ENCODE measurements at places on chromosomes 5 and 9.
A peak's percentile ranks its signal among the peaks of the same experiment; 100 is the strongest.

GRCh38 chr9:123821619-123822018 is 108.3 kb downstream of the DENND1A start:
- no peak for DNase-seq

- DNase-seq = no peak
These were observed 283.6 kb upstream of the PRDM9 start for GRCh38 chr5:23223846-23224245.

DNA sequence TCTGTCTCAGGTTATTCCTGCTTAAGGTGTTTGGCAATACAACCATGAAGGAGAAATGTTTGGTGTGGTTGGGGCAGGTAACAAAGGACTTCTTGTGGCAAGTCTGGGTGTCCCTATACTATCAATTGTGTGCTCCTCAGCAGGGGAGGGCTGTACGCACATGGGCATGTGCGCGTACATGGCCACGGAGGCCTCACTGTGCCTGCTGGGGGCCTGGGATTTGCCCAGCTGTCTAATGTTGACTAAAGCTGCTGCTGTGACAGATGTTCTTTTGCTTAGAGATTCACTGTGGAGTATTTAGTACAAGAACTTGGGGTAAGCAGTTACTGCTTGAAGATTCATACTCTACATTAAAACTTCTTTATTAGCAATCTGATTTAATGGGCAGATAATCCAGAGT is 97.5 kb downstream of the HSPA4 start:
- DNase-seq = no peak

GRCh38 chr9:19173598-19174125 is 46.4 kb upstream of the PLIN2 start:
- DNase-seq = no peak

DNA sequence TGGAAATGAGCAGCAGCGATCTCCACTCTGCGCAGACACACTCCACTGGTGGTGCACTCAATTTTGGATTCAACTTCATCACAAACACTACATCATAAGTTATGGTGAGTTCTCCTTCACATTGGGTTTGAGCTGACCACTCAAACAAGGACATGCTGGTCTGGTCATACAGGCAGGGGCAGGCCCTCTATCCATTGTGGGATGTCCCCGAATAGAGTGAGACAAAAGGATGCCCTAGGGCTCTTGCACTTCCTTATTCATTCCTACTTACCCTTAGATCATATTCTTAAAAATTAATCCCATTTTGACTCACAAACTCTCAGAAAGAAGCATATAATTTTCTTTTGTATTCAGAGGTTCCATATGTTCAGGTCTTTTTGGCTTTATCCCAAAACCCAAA is 16.3 kb upstream of the PJA2 start:
- DNase-seq = no peak

- DNase-seq = no peak
These were observed 63.3 kb upstream of the NFIL3 start for GRCh38 chr9:91486699-91487497.

GRCh38 chr9:93456504-93456903 is 3.1 kb upstream of the FAM120AOS start:
- no peak for DNase-seq

GRCh38 chr5:129406440-129406839 is 53.7 kb upstream of the ADAMTS19 start:
- no peak for DNase-seq

GRCh38 chr9:109403766-109404320 is 83.0 kb upstream of the EPB41L4B start:
- DNase-seq = no peak

GRCh38 chr5:61162010-61162831 is at the start of gene SMIM15:
TSS of gene SMIM15 (minus strand) at chr5:61162468. CDS start at chr5:61160171, 2,297 bp downstream.
- DNase-seq = peak; percentile 61

DNA sequence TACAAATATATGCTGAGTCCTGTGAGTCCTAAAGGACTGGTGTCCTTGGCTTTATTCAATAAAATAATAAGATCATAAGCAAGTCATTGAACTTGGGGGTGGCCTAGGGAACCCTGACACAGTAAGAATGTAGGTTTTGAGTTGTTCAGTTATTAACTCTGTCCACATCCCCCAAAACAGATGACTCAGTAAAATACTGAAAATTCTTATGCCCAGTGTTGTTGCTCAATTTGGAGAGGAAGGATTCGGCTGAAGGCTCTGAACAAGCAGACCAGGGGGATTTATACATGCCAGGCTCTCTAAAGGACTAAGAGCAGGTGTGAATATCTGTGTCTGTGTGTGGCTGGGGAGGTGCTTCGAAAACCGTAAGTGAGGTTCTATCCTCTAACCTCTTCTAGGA is 173.7 kb downstream of the RMI1 start:
- no peak for DNase-seq

DNA sequence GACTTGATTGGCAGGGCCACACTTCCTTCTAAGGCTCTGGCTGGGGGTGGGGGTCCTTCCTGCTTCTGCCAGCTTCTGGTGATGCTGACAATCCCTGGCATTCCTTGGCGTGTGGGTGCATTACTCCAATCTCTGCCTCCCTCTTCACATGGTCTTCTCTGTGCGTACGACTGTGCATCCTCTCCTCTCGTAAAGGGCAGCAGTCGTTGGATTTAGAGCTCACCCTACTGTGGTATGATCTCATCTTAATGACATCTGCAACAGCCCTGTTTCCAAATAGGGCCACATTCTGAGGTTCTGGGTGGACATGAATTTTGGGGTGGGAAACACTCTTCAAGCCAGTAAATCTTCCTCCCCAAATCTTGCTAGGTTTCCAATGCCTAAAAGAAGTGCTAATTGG is 36.8 kb downstream of the ROPN1L start:
- no peak for DNase-seq

DNA sequence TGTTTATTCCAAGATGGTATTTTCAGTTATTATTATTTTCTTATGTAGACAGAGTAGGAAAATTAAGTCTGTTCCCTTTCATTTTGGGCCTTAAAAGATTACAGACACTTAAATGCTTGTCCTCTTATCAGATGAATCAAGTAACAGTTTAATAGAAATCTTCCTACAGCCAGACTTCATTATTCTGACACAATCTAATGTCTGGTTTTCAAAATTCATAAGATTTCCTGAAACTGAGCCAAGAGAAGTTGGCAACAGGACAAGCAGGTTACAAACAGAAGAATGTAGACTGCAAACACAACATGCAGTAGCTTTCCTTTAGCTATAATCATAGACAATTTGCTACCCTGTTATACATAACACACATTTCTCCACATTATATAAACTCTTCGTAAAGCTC is 130.5 kb downstream of the FBXL17 start:
- no peak for DNase-seq

DNA sequence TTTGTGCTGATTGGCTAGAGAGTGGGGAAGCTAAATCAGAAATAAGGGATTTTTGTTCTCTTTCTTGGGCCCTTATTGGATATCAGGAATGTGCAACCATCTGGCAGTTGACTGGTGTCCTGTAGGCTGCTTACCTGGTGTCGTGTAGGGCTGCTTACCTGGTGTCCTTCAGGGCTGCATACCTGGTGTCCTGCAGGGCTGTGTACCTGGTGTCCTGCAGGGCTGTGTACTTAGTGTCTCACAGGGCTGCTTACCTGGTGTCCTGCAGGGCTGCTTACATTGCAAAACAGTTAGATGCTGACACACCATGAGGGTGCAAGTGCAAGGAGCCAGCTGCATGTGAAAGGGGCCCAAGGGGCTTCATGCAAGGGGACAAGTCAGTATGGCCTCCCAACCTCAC is 249.3 kb downstream of the ICE1 start:
- DNase-seq = no peak

- no peak for DNase-seq
These were observed 118.7 kb upstream of the SGCD start for GRCh38 chr5:156208271-156208670.

DNA sequence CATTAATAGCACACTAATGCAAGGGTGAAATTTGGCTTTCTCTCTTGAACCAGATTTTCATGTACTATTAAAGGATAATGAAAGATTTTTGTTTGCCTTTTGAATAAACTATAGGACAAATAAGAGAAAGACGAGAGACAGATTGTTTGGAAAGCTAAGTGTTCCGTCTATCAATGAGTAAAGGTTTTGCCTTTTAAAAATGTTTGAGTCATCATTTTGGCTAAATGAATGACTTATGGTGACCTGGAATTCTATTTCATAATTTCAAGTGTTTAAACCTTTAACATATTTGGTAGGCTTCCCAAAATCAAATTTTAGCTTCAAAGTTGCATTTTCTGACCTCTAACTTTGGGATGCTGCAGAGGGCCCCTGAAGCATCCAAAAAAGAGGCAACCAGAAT is 145.2 kb downstream of the SLC25A46 start:
- DNase-seq = no peak

- DNase-seq = no peak
These were observed 28.6 kb downstream of the KCNN2 start for GRCh38 chr5:114390431-114390830.

DNA sequence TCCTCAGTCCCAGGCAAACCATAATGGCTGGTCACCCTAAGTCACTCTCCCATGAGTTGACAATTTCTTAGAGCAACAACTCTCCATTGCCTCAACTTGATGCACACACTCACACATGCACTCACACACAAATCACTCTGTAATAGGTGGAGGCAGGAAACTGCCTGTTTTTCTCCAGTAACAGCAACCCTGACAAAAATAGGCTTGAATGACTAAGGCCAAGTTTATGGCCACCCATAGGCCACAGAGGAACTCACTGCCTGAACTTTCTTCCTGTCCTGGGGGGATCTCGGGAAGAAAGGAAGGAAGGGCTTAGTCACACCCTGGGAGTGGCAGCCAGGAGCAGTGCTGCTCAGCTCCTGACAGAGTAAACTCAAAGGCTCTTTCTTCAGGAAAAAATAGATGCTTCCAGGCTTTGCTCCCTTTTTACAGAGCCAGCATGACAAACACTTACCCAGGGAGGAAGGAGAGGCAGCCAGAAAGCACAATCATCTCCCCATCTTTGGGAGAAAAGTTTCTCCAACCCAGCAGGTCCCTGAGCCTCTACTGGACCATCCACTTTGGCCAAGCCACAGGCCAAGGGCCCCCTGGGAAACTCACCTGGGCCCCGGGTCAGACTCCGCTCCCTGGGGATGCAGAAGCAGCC is 368 bp downstream of the SH3TC2 start:
- DNase-seq = no peak

DNA sequence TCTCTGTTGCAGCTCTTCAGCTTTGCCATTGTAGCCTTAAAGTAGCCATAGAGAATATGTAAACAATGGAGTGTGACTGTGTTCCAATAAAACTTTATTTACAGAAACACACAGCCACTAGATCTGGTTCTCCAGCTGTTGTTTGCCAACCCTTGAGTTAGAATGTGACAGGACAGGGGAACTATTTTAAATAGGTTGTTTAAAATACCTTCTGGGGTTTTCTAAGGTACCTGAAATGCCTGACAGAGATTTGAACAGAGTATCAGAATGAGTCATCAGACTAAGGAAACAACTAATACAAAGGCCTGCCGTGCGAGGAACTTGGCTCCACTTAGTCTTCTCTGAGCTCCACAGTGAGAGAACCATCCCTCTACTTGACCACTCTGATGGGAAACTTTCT is 85.4 kb downstream of the HSD17B4 start:
- no peak for DNase-seq

GRCh38 chr9:33177639-33178038 is 10.5 kb upstream of the B4GALT1 start:
- no peak for DNase-seq

DNA sequence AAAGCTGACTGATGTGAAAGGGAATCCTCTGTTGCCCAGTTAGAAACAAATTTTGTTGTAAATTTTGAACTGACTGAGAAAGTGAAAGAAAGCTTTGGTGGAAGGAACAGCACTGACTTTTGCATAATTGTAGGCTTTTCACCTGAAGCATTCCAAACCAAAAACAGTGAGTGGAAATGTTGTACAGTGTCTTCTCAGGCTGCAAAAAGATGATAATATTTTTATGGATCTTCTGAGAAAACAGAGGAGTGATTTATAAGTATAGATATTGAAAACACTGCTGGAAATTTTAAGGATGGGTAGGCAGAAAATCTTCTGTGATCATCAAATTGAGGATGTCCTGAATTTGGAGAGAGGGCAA is 40.0 kb downstream of the LURAP1L start:
- DNase-seq = no peak

Measured in effector memory CD8-positive, alpha-beta T cell (primary cell).